ENCODE measurements at places on chromosomes 4 and X.
A peak's percentile ranks its signal among the peaks of the same experiment; 100 is the strongest.

- DNase-seq = peak; percentile 20
These were observed 57.2 kb downstream of the STBD1 start for GRCh38 chr4:76363556-76364290.

- no peak for DNase-seq
These were observed 33.2 kb upstream of the ZC4H2 start for GRCh38 chrX:65009459-65009858.

DNA sequence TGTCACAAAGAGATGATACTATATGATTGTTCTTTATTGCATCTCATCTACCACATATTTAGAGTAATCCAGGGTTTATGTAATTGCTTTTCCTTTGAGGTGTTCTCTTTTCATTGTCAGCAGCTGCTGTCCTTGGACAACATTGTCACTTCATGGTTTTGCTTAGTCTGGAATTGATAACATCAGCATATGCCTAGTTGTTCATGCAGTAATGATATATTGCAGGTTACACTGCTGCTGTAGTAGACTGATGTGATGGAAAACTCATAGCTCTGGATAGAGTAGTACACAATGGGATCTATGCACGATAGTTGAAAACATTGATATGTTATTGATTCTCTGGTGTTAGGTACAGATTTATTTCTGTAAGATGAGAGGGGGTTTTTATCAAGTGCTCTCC, 13.7 kb downstream of the NEIL3 start:
- no peak for DNase-seq

DNA sequence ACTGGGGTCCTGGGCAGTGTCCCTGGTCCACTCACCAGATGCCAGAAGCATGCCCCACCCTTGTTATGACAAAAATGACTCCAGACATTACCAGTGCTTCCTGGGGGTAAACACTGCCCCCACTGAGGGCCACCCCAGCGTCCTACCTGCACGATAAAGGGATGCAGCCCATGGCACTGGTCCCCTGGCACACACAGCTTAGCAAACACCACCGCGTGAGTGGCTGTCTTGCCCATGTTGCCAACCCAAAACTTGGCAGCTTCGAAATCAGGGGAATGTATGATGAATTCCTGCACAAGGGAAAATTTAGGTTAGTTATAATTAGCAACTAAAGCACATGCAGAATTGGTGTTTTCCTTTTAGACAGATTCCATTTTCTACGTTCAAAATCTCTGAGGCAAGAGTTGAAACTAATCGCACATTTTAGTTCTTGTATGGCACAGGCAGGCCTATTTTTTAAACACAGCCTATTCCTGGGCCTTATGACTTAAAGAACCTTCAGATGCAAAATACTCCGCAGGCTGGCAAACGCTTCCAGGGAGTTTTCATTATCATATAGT, 30.4 kb downstream of the ACOX3 start:
- no peak for DNase-seq

All from amniotic epithelial cell (primary cell).